ENCODE measurements at places on chromosomes 16 and 17. TPM values are rescaled to one million over a fixed set of nuclear protein-coding genes. Genes with fewer than 3 reads are reported as not detected.

The RNF43 gene
- 1.0 TPM for total RNA-seq

The ABCC6 gene
- not detected for total RNA-seq

The UNC119 gene
- total RNA-seq = 49.9 TPM

The CMTM2 gene
- total RNA-seq = not detected

The TBC1D3E gene
- not detected for total RNA-seq

The KRT14 gene
- total RNA-seq = not detected

Data from CD8-positive, alpha-beta T cell (primary cell).